Stimulated activated CD8-positive, alpha-beta memory T cell treated with anti-CD3 and anti-CD28 coated beads, Interleukin-15, amount 100 ng/mL, for 24 hours (primary cell): ENCODE measurements at places on chromosomes 3 and 15.

DNA sequence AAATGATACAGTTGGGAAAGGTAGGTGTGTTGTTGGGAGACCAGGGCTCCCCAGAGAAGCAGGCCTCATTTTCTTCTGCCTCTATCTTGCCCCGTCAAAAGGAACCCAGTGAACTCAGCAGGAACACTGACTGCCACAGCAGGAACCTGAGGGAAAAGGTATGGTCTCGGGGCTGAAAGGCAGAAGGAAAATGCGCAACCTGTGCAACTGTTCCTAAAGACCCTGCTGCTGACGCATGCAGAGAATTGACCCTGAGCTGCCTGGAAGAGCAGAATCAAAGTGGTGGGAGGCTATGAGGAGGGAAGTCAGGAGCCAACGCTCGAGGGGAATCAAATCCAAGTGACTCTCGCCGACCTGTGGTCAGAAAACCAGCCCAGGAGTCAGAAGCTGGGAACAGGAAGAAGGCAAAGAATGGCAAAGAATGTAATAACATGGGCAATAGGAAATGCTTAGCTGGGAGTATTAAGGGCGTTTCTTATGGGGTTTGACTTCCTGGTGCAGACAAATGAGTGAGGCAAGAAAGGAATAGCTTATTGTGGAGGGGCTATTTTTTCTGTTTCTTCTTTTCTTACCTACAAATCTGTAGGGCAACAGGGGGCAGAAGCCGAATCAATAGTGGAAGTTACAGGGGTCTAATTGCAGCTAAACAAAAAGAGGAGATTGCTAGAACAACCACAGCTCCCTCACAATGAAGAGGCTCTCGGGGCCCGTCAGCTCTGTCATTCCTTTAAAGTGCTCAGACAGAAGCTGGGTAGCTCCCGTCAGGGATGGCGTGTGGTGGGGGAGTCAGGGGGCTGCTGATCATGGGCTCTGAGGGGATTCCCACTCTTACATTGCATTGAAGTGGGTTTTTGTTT is 65.4 kb upstream of the DLG1 start:
- no peak for DNase-seq

DNA sequence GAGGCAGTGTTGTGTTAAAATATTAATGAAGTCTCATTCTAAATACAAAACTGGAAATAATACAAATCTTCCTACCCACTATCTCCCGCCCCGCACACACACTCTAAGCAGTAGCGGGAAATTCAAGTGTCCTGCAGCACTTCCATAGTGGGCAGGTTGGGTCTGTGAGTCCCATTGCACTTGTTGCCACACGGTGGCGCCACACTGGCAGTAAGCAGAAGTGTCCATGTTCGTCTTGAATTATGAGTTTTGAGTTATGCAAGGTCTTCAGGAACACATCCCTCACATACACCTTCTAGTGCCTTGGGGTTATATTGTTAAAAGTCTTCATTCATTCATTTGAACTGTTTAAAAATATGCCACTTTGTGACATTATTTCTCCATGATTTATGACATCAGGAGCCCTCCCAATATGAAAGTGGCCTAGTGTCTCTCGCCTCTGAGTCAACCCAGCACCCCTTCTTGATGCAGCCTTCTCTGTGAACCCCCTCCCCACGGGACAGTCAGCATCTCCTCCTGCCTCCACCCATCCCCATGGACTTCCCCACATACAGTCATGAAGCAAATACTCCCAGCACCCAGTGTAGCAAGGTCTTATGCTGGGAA is 17.6 kb upstream of the CCDC174 start:
- no peak for DNase-seq

DNA sequence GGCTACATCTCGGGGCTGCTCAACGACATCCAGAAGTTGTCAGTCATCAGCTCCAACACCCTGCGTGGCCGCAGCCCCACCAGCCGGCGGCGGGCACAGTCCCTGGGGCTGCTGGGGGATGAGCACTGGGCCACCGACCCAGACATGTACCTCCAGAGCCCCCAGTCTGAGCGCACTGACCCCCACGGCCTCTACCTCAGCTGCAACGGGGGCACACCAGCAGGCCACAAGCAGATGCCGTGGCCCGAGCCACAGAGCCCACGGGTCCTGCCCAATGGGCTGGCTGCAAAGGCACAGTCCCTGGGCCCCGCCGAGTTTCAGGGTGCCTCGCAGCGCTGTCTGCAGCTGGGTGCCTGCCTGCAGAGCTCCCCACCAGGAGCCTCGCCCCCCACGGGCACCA is 17.0 kb downstream of the ANKRD63 start:
- no peak for DNase-seq

DNA sequence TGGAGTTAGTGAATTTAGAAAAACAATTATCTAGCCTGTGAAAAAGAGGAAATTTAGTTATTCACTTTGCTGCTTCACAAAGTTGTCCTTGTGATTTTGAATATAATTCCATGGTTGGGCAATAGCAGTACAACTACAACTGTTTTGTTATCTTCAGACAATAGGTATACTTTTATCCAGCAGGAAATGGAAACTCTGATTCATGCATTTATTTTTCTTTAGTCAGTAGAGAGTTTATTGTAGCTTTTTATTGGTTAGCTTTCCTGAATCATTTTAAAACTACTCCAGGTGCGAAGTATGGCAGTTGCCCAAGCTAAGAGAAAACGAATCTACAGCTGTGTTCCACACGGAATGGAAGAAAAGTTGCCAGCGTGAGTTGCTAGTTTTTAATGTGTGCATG is 80.3 kb downstream of the TM4SF4 start:
- DNase-seq, result no peak

GRCh38 chr15:84766461-84767035 is 18.2 kb downstream of the ZNF592 start:
- DNase-seq, result no peak

GRCh38 chr3:70149714-70150400 is 150.3 kb downstream of the SAMMSON start:
- DNase-seq, result no peak

DNA sequence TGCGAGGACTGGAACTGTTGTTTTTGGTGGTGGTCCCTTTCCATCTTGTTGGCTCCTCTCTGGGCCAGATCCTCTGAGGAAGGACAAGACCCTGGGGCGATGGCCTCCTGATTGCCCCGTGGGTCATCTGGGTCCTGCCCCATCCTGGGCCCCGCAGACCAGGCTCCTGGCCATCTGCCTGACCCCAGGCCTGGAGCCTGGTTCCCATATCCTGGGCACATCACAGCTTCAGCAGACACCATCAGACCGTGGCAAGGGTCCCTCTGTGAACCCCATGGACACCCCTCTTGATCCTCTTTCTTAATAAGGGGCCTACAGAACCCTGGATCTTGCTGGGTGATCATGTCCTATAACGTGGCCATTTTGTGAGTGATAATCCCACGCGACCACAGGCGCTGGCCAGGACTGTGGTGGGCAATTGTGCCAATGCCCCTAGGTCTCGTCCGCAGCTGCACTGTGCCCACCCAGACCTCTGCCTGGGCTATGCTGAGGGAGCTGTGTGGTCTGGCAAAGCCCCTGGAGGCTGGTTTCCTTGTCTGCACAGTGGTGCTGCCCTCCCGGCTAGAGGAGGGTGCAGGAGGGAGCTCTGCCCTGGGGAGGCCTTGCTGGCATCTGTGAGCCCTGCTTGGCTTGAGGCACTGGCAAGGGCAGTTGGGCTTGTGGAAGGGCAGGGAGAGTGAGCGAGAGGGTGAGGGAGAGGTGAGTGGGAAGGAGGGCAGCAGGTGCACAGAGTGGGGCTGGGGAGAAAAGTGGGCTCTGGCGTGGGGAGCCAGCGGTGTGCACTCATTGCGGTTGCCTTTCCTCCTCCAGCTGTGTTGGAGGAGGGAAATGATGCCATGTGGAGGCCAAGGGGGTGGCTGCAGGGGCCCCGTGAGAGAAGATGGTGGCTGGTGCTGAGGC is 53.1 kb upstream of the PRR23E start:
- DNase-seq, result no peak

DNA sequence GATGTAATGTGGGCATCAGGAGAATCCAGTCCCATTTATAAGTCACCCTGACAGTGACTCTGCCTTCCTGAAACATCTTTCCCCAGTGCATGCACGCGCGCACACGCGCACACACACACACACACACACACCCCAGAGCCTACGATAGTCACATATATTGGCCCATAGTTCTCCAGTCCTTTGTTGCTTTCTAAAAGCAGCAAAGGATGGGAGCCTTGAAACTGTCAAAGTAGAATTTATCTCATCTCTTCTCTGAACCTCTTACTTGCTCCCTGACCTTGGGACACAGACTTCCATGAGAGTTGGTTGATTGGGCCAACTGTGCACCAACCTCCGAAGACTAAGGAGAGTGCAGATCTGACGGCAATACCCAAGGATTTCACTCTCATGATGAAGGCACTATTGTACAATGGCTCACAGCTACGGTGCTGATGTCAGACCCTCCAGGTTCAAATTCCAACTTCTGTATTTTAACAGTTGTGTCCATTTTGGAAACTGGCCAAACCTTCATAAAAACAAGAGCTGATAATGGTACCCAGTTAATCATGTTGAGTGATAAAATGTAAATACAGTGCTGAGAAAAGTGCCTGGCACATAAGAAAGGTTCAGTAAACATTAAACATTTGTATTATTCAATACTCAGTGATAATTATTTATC is 8.3 kb downstream of the CPA3 start:
- DNase-seq, result no peak

DNA sequence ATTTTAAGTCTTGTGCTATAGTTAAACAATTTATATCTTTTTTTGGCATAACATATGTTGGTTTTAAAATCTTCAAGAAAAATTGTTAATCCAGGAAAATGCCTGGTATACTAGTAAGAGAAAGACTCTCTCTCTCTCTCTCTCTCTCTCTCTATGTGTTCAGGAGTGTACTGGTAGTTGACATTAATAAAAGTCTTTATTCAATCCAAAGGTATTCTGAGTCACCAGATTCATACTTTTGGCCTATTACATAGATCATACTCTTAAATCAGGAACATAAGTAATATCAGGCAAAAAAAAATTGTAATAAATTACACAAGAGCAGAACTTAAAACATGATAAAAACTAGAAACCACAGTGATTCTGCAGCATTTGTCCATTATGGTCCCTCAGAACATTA is 70.2 kb downstream of the TFG start:
- DNase-seq, result no peak

DNA sequence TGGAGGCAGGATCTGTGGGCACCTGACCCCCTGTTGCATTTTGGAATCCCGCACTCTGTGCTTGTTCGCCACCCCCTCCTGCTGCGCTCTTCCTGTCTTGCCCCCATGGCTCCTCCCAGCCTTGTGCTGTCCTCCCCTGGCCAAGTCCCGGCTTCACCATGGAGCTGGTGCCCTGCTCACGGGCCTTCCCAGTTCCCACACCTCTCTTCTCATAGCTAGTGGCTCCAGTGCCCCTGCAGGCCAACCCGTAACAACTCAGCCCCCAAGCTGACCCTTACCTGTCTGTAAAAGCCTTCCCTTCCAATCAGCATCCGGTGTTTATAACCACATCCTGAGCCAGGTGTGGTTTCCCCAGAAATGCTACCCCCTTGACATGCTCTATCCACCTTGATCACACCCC is 407.7 kb upstream of the C2CD4B start:
- no peak for DNase-seq

- no peak for DNase-seq
Observed at GRCh38 chr3:159964166-159964973, 24.3 kb upstream of the IL12A start.
